Activated T-helper 2 cell treated with anti-CD3 and anti-CD28 coated beads, Interferon-gamma antibody, Interleukin-2, Interleukin-4, amounts not matched to agents 10 μg/mL and 5 μg/mL and 100 μg/mL, durations not matched to agents 14 hours and 24 hours and 36 hours (primary cell): ENCODE measurements at places on chromosomes 16 and 17. TPM values are rescaled to one million over a fixed set of nuclear protein-coding genes. Genes with fewer than 3 reads are reported as not detected.
A peak's percentile ranks its signal among the peaks of the same experiment; 100 is the strongest.

The KRT28 gene
- not detected in 2 replicates for total RNA-seq

The GP1BA gene
- not detected in 2 replicates for total RNA-seq

The CIBAR2 gene
- not detected in 2 replicates for total RNA-seq

The CXCL16 gene
- total RNA-seq: 1.8 and 2.3 TPM in 2 replicates

The LYRM9 gene
- total RNA-seq: 3.0 and 3.1 TPM in 2 replicates

The DPEP2NB gene
- not detected in 2 replicates for total RNA-seq

The CENPX gene
- 88.3 and 91.9 TPM in 2 replicates for total RNA-seq

The TSEN54 gene
- total RNA-seq: 74.6 and 78.2 TPM in 2 replicates

DNA sequence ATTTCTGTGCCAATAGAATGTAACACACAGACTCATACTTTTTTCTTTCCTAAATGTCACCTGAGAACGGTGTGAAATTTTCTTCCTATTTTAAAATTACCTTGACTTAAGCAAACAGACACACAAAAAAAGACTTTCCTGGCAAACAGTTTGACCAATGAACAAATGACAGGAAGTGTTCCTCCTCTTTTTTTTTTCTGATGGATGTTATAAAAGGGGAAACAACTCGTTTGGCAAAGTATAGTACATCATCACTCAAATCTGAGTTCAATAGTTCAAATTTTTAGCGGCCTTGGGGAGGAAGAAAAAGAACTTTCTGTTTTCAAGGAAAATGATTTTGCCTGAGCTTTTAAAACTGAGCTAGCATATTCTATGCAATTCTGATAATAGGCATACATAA lies 19.8 kb downstream of the HS3ST3A1 start:
- no peak overlapping the region for H3K4me3 ChIP-seq
- DNase-seq: no peak
- peaks cover 6% of the 10 kb centered on the region for H3K27me3 ChIP-seq
- H3K27ac ChIP-seq: no peak overlapping the region
- H3K36me3 ChIP-seq: no peaks in the 10 kb centered on the region

DNA sequence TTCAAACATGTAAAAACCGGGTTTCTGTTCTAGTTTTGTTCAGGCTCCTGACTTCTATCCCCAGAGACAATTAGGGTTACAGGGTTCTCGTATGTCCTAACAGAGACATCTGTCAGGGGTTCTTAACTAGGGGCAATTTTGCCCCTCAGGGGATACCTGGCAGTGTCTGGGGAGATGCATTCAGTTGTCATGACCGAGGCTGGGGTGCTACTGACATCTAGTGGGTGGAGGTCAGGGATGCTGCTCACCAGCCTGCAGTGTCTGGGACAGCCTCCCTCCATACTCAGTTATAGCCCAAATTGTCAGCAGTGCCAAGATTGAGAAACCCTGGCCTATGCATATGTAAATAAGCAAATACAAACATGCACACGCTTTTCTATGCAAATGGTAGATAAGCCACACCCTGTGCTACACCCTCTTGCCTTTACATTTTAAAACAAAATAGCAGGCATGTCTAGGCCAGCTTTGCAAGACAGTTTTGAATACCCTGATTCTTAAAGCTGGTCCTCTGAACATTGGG lies 37.4 kb downstream of the CLEC16A start:
- peak; percentile 45 for DNase-seq
- H3K36me3 ChIP-seq: peaks cover 85% of the 10 kb centered on the region
- peak overlapping the region; percentile 74 for H3K27ac ChIP-seq
- peaks cover 72% of the 10 kb centered on the region for H3K4me1 ChIP-seq

DNA sequence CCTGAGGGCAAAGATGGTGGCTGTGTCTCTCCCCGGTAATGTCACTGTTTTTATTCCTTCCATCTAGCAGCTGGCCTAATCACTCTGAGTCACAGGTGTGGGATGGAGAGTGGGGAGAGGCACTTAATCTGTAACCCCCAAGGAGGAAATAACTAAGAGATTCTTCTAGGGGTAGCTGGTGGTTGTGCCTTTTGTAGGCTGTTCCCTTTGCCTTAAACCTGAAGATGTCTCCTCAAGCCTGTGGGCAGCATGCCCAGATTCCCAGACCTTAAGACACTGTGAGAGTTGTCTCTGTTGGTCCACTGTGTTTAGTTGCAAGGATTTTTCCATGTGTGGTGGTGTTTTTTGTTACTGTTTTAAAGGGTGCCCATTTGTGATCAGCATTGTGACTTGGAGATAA lies 5.5 kb upstream of the RAPGEFL1 start:
- H3K27me3 ChIP-seq: no peaks in the 10 kb centered on the region
- no peak for DNase-seq
- no peak overlapping the region for H3K27ac ChIP-seq
- H3K4me1 ChIP-seq: peaks cover 11% of the 10 kb centered on the region

DNA sequence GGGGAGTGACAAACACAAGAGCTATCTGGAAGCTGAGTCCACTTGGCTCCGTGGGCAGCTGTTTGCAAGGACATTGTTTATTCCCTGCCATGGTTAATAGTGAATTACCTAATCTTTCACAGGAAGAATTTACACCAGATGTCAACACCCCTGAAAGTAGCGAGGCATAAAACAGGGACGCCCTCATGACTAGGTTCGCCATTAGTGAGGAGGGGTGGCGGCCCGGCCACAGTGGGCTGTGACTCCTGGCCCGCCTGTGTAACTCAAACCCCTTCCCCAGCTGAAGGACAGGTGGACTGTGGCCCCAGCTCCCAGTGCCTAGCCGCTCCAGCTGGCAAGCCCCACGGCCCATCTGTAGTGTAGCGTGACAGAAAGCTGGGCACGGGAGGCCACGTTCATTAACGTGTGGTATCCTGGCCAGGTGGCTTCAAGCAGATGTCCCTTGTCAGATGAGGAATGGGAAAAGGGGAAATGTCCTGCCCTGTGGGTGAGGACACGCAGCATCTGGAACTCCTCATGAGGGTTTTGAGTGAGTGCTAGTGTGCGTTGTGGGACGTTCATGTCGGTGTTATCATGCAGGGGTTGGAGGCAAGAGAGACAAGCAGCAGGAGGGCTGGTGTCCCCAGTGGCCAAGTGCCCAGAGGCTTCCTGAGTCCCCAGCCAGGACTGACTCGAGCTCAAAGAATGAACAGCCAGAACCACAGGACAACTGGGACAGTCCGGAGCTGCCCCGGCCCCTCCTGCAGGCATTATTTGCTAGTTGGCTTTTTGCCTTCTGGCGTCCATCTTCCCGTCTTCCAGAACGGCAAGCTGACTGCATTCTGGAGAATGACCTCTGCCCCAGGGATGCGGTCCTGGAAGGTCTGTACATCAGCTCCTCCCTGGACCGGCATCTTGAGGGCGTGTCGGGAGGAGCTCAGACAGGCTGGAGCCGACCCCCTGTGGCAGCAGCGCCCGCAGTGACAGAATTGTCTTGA lies 19.2 kb downstream of the KDM8 start:
- peaks cover 39% of the 10 kb centered on the region for H3K36me3 ChIP-seq
- H3K27me3 ChIP-seq: no peaks in the 10 kb centered on the region
- DNase-seq: no peak
- no peak overlapping the region for H3K4me3 ChIP-seq
- H3K4me1 ChIP-seq: peaks cover 18% of the 10 kb centered on the region

- no peak overlapping the region for H3K4me3 ChIP-seq
- H3K36me3 ChIP-seq: peaks cover 6% of the 10 kb centered on the region
- H3K27me3 ChIP-seq: no peaks in the 10 kb centered on the region
- DNase-seq: no peak
- H3K27ac ChIP-seq: no peak overlapping the region
These were observed 11.5 kb upstream of the SCN4A start for GRCh38 chr17:63984236-63984635.

DNA sequence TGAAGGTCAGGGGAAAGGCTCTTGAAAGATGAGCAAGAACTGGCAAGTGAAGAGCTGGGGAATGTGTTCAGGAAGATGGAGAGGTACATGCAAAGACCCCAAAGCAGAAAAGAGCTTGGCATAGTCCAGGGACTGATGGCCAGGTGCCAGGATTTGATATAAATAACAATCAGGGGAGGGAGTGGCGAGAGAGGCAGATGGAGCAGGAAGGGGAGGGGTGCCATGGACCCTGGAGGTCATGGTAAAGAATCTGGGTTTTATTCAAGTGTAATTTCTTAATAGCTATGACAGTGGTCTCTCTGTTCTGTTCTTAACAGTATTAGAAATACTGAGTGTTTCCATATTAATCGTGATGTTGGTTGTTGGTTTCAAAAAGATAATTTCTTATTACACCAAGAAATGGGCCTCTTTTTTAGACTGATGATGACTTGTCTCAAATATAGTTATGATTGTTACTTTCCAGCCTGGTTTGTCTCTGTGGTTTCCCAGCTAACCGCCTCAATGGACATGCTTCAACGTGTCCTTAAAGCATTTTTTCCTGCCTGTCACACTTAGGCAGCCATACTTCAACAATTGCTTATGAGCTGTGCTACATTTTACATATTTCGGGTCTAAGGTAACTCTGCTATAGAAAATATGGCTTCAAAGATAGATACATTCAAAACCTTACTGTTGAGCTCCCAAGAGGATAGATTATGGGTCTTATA lies 49.4 kb downstream of the MYH10 start:
- H3K27me3 ChIP-seq: no peaks in the 10 kb centered on the region
- no peak overlapping the region for H3K4me3 ChIP-seq
- H3K4me1 ChIP-seq: peaks cover 8% of the 10 kb centered on the region
- no peak for DNase-seq
- no peak overlapping the region for H3K27ac ChIP-seq

GRCh38 chr17:68394608-68395331 lies 62.5 kb downstream of the WIPI1 start:
- peaks cover 34% of the 10 kb centered on the region for H3K36me3 ChIP-seq
- H3K4me3 ChIP-seq: no peak overlapping the region
- no peak for DNase-seq
- no peaks in the 10 kb centered on the region for H3K27me3 ChIP-seq
- no peak overlapping the region for H3K27ac ChIP-seq

DNA sequence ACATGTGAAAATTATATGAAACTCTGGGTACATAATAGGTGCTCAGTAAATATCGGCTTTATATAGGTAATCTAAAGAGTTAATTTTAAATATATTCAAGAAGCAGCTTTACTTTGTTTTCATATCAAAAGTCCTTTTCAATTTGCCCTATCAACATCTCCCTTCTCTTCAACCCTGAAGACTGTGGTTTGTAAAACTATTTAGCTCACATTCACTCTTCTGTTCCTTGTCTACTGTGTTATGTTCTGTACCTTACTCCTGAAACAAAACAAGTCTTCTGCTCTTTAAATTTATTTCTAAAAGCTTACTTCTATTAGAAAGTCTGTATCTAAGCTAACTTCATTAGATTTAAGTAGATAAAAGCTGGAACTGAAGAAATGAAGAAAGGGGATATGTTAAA lies 301.7 kb upstream of the PMFBP1 start:
- H3K4me1 ChIP-seq: peaks cover 13% of the 10 kb centered on the region
- DNase-seq: no peak
- H3K4me3 ChIP-seq: no peak overlapping the region

DNA sequence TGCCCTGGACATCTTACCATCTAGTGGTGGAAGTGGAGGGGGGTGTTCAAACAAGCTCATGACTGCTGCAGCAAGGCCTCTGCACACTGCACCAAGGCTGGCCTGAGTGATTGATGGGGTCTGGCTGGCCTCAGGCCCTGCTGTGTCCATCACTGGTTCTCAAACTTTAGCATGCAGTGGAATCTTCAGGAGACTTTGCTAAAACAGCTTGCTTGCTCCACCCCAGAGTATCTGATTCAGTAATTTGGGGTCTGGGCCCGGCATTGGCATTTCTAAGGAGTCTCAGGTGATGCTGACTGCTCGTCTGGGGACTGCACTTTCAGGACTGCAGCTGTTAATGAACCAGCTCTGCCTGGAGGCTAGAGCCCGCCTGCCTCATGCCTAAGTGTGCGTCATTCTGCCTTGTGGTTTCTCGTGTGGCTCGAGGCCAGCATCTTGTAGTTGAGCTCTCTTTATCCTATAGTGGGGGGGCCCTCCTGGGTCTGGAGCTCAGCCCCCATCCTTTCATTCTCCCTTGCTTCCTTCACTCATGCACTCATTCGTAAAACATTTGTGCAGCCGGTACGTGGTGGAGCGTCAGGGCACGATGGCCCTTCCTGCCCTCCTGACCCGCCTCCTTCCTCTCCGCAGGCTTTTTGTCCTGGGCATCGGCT lies 4.1 kb downstream of the MGAT5B start:
- H3K27me3 ChIP-seq: peaks cover 26% of the 10 kb centered on the region
- no peaks in the 10 kb centered on the region for H3K36me3 ChIP-seq
- no peak overlapping the region for H3K4me3 ChIP-seq
- DNase-seq: no peak

GRCh38 chr16:47247690-47248089 lies 103.9 kb upstream of the NETO2 start:
- H3K27ac ChIP-seq: no peak overlapping the region
- H3K27me3 ChIP-seq: no peaks in the 10 kb centered on the region
- no peak for DNase-seq

GRCh38 chr17:48738803-48739526 lies 10.4 kb upstream of the HOXB13 start:
- H3K27ac ChIP-seq: no peak overlapping the region
- no peaks in the 10 kb centered on the region for H3K36me3 ChIP-seq
- H3K27me3 ChIP-seq: peaks cover 93% of the 10 kb centered on the region
- H3K4me1 ChIP-seq: peaks cover 4% of the 10 kb centered on the region
- no peak for DNase-seq

GRCh38 chr17:2388020-2388682 lies 12.7 kb downstream of the MNT start:
- no peak overlapping the region for H3K4me3 ChIP-seq
- no peak overlapping the region for H3K27ac ChIP-seq
- H3K4me1 ChIP-seq: peaks cover 23% of the 10 kb centered on the region
- DNase-seq: no peak
- no peaks in the 10 kb centered on the region for H3K27me3 ChIP-seq
- H3K36me3 ChIP-seq: peaks cover 40% of the 10 kb centered on the region

GRCh38 chr17:72307836-72308235 lies 187.0 kb downstream of the SOX9 start:
- H3K27ac ChIP-seq: no peak overlapping the region
- no peaks in the 10 kb centered on the region for H3K4me1 ChIP-seq
- H3K4me3 ChIP-seq: no peak overlapping the region

GRCh38 chr17:52837492-52837891 lies 679.0 kb upstream of the CA10 start:
- no peaks in the 10 kb centered on the region for H3K4me1 ChIP-seq
- no peaks in the 10 kb centered on the region for H3K36me3 ChIP-seq
- no peak overlapping the region for H3K27ac ChIP-seq
- H3K27me3 ChIP-seq: no peaks in the 10 kb centered on the region

- no peak for DNase-seq
- H3K27ac ChIP-seq: peak overlapping the region; percentile 96
- H3K4me1 ChIP-seq: peaks cover 64% of the 10 kb centered on the region
- H3K36me3 ChIP-seq: peaks cover 18% of the 10 kb centered on the region
- no peaks in the 10 kb centered on the region for H3K27me3 ChIP-seq
These were observed 25.3 kb downstream of the FAM117A start for GRCh38 chr17:49738456-49739163.

- no peak overlapping the region for H3K27ac ChIP-seq
- H3K27me3 ChIP-seq: peaks cover 28% of the 10 kb centered on the region
- no peaks in the 10 kb centered on the region for H3K36me3 ChIP-seq
- H3K4me1 ChIP-seq: no peaks in the 10 kb centered on the region
- DNase-seq: no peak
- H3K4me3 ChIP-seq: no peak overlapping the region
These were observed 110.2 kb upstream of the LHX1 start for GRCh38 chr17:36827081-36827480.
